ENCODE measurements at places on chromosomes 13 and 19. TPM values are rescaled to one million over a fixed set of nuclear protein-coding genes. Genes with fewer than 3 reads are reported as not detected.

GRCh38 chr13:85537601-85538000, 261.6 kb downstream of the SLITRK6 start:
- DNase-seq: no peak
- H3K36me3 ChIP-seq: no peaks in the 10 kb centered on the region
- H3K27ac ChIP-seq: no peak overlapping the region
- no peaks in the 10 kb centered on the region for H3K27me3 ChIP-seq

DNA sequence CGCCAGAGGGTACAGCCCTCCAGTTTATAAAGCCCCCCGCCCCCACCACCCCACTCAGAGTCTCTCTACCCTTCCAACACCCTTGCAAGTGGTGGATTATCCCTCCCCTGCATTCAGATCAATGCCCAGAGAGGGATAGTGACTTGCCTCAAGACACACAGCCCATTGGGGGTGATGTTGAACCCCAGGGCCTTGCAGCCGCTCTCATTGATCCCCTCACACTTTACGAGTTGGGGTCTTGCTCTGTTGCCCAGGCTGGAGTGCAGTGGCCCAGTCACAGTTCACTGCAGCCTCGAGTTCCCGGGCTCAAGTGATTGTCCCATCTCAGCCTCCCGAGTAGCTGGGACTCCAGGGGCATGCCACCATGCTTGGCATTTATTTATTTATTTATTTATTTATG, 11.2 kb downstream of the TLE2 start:
- H3K4me3 ChIP-seq: no peak overlapping the region
- no peaks in the 10 kb centered on the region for H3K36me3 ChIP-seq
- no peaks in the 10 kb centered on the region for H3K27me3 ChIP-seq
- no peak for DNase-seq

DNA sequence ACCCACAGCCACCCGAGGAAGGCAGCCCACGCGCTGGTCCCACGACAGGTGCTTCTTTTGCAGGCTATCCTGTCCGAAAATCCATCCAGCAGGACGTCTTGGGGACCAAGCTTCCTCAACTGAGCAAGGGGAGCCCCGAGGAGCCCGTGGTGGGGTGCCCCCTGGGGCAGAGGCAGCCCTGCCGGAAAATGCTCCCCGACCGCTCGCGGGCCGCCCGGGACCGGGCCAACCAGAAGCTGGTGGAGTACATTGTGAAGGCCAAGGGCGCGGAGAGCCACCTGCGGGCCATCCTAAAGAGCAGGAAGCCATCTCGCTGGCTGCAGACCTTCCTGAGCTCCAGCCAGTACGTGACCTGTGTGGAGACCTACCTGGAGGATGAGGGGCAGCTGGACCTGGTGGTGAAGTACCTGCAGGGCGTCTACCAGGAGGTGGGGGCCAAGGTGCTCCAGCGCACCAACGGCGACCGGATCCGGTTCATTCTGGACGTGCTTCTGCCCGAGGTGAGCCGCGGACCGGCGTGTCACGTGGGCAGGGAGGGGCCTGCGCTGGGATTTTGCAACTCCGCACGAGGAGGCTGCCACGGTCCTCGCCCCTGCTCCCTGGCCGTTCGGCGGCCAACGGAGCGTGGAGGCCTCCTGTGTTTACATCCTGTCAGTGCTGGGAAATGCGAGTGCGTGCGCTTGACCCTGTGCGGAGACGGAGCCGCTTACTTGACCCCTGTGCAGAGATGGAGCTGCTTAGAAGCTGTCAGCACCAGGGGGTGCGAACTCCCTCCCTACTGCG, 12.9 kb upstream of the NDUFS7 start:
- peaks cover 2% of the 10 kb centered on the region for H3K36me3 ChIP-seq
- no peak for DNase-seq
- H3K4me3 ChIP-seq: no peak overlapping the region
- no peaks in the 10 kb centered on the region for H3K4me1 ChIP-seq
- H3K27me3 ChIP-seq: no peaks in the 10 kb centered on the region

- no peaks in the 10 kb centered on the region for H3K4me1 ChIP-seq
- H3K4me3 ChIP-seq: no peak overlapping the region
- no peaks in the 10 kb centered on the region for H3K36me3 ChIP-seq
- H3K27me3 ChIP-seq: peaks cover 14% of the 10 kb centered on the region
These were observed 39.5 kb upstream of the CNMD start for GRCh38 chr13:52779103-52779502.

DNA sequence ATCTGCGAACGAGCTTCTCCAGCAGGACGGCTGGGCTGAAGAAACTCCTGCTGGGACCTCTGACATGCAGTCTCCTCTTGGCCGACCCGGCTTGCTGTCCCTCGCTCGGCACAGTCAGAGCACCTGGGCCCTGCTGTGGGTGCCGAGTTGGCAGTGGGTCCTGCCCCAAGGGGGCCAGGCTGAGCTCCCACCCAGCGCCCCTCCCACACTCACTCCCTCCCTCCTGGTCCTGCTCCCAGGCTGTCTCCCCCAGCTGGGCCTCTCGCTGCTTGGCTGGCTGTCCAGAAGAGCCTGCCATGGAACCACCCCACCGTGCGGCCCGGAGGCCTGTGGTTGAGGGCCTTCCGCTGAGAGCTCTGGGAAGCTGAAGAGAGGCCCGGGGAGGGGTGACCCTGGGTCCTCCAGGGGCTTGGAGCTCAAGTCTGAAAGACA, 6.0 kb downstream of the AKT2 start:
- H3K27me3 ChIP-seq: no peaks in the 10 kb centered on the region
- H3K36me3 ChIP-seq: no peaks in the 10 kb centered on the region
- DNase-seq: no peak
- peaks cover 60% of the 10 kb centered on the region for H3K4me1 ChIP-seq

- no peak overlapping the region for H3K27ac ChIP-seq
- no peak overlapping the region for H3K4me3 ChIP-seq
- no peak for DNase-seq
- no peaks in the 10 kb centered on the region for H3K27me3 ChIP-seq
These were observed 385.8 kb downstream of the SLITRK1 start for GRCh38 chr13:83496501-83496900.

GRCh38 chr19:30710721-30711120, 338.5 kb downstream of the ZNF536 start:
- H3K4me3 ChIP-seq: no peak overlapping the region
- peaks cover 13% of the 10 kb centered on the region for H3K27me3 ChIP-seq
- no peaks in the 10 kb centered on the region for H3K4me1 ChIP-seq
- no peak for DNase-seq
- no peak overlapping the region for H3K27ac ChIP-seq

GRCh38 chr19:20669263-20669662, 7.9 kb upstream of the ZNF626 start:
- H3K4me3 ChIP-seq: no peak overlapping the region
- no peaks in the 10 kb centered on the region for H3K27me3 ChIP-seq
- DNase-seq: no peak
- no peak overlapping the region for H3K27ac ChIP-seq
- peaks cover 3% of the 10 kb centered on the region for H3K4me1 ChIP-seq

GRCh38 chr19:18712981-18713380, 29.5 kb downstream of the CRTC1 start:
- H3K36me3 ChIP-seq: no peaks in the 10 kb centered on the region
- H3K27ac ChIP-seq: no peak overlapping the region
- no peak for DNase-seq
- no peak overlapping the region for H3K4me3 ChIP-seq

DNA sequence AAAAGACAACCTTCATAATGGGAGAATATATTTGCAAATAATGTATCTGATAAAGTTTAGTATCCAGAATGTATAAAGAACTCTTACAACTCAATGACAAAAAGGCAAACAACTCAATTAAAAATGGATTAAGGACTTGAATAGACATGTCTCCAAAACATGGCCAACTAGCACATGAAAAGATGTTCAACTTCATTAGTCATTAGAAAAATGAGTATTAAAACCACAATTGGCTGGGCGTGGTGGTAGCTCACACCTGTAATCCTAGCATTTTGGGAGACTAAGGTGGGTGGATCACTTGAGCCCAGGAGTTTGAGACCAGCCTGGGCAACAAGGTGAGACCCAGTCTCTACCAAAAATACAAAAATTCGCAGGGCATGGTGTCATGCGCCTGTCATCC, 18.8 kb upstream of the ZMYM5 start:
- DNase-seq: no peak
- peaks cover 6% of the 10 kb centered on the region for H3K27me3 ChIP-seq
- no peak overlapping the region for H3K4me3 ChIP-seq
- H3K36me3 ChIP-seq: no peaks in the 10 kb centered on the region

GRCh38 chr13:37409756-37410155, 188.8 kb downstream of the POSTN start:
- no peaks in the 10 kb centered on the region for H3K27me3 ChIP-seq
- DNase-seq: no peak
- no peak overlapping the region for H3K27ac ChIP-seq
- no peaks in the 10 kb centered on the region for H3K36me3 ChIP-seq
- no peaks in the 10 kb centered on the region for H3K4me1 ChIP-seq
- H3K4me3 ChIP-seq: no peak overlapping the region

DNA sequence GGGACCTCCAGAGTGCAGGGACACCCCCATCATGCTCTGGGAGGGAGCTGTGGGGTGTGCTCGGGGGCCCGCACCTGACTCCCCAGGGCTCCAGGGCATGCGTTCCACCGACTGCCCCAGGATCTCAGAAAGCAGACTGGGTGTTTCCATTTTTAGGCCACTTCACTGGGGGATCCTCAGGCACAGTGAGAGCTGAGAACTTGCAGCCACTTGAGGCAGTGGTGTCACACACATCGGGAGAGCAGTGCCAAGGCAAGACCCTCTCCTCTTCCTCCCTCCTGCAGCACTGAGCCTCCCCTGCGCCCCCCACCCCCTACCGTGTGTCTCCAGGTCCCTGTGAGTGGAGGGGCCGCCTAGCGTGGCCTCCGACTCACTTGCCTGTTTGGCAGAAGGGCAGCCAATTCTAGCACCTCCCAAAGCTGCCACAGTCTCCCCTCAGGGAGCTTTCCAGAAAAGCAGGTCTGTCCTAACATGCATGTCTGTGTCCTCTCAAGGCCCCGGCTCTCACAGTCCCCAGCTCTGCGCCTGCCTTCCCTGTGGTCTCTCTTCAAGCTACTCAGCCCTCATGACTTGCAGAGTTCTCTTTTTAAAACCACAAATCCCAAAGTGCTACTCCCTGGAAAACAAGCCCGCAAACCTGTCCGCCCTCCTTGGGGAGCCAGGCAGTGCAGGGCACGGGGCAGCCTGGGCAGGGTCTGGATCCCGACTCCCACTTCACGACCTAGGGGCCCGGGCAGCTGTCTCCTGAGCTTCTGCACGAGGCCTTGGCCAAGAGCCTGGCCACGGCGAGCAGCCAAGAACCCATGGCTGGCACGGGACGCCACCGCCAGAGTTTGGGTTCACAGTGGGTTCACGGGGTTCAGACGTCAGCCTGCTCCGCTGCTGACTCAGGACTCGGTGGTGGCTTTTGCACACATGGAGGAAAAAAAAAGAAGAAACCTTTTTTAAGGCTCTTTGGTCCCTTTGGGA, 94.1 kb downstream of the STK24 start:
- no peaks in the 10 kb centered on the region for H3K27me3 ChIP-seq
- no peak overlapping the region for H3K27ac ChIP-seq
- no peak overlapping the region for H3K4me3 ChIP-seq
- peaks cover 11% of the 10 kb centered on the region for H3K36me3 ChIP-seq

Gene ZAR1L
- total RNA-seq: not detected

Gene LMTK3
- 3.5 TPM for total RNA-seq

Gene SHISA2
- total RNA-seq: not detected

Gene SYNGR4
- not detected for total RNA-seq

Gene NCR1
- 0.80 TPM for total RNA-seq

Gene THSD8
- 27.9 TPM for total RNA-seq

Gene NKPD1
- 0.14 TPM for total RNA-seq

Gene APOC4
- not detected for total RNA-seq

Gene CYP4F2
- not detected for total RNA-seq

Gene DAND5
- 0.21 TPM for total RNA-seq

Gene POLRMT
- total RNA-seq: 68.1 TPM
